Femur (tissue), 1 donor: ENCODE measurements at places on chromosomes 2 and 18.

DNA sequence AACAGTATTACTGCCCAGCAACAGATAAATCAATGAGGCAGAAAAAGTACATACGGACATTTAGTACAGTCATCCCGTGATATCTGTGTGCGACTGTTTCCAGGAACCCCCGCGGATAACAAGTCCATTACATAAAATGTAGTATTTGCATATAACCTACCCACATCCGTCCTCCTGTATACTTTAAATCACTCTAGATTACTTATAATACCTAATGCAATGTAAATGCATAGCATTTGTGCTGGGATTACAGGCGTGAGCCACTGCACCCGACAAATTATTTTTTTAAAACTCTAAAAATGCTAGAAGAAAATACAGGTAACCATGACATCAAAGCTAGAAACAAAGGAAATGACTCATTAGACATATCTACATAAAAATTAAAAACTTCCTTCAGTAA is 91.6 kb downstream of the FAM161A start:
- DNase-seq = no peak

DNA sequence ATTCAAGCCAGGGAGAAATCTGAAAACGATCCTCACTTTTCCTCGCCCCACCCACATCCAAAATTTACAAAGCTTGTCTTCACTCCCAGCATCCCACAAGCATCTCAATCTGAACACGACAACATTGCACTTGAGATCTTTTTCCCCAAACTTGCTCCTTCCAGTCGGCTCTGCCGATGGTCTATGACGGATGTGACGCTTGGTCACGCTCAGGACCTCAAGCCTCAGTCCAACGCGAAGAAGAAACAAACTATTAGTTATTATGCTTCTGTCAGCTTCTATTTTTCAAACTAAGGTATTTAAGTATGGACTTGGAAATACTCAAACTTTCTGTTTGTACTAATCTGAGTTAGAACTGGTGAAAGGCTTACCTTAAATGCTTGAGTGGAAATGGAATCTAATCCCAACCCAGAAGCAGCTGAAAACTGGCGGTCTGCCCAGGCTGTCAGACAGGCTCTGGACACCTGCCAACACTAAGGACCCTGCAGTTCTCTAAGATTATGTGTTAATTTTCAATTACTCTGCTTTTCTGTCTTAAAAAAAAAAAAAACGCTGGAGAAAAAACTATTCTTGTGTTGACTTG is 132.1 kb upstream of the DNMT3A start:
- DNase-seq = peak; percentile 52

GRCh38 chr2:85772019-85772745 is 18.4 kb downstream of the ATOH8 start:
- DNase-seq = peak; percentile 99

DNA sequence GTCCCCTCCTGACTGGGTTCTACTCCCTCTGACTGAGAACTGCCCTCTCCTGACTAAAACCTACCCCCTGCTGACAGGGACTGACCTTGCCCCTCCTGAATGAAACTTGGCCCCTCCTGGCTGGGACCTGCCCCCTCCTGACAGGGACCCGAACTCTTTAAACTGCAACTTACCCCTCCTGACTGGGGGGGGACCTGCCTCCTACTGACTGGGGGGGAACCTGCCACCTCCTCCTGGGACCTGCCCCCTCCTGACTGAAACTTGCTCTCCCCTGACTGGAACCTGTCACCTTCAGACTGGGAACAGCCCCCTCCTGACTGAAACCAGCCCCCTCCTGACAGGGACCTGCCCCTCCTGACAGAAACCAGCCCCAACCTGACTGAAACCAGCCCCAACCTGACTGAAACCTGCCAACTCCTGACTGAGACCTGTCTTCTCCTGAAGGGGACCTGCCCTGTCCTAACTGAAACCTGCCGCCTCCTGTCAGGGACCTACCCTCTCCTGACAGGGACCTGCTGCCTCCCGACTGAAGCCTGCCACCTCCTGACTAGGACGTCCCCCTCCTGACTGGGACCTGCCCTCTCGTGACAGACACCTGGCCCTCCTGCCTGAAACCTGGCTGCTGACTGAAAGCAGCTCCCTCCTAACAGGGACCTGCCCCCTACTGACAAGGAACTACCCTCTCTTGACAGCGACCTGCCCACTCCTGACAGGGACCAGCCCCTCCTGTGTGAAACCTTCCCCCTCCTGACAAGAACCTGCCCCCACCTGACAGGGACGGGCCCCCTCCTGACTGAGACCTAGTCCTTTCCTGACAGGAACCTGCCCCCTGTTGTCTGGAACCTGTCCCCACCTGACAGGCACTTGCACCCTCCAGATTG is 87.1 kb downstream of the PXDN start:
- peak; percentile 17 for DNase-seq

- no peak for DNase-seq
These were observed 69.9 kb downstream of the RHBDD1 start for GRCh38 chr2:226905718-226906117.

DNA sequence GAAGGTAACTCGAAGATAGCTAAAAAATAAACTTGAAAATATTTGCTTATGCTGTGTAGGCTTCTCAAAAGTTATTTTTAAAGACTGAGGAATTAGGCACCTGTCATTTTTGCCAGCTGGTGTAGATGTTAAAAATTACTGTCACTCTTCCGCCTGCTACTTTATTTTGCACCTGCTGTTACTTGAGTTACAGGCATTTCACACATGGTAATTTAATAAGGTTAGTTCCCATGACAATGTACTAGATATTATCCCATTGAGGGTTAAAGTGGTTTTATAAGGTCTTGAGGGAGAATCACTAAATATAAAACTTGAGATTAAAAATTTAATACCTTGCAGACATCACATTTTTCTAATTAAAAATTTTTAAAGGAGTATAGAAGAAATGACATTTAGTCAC is 26.6 kb downstream of the MYL1 start:
- no peak for DNase-seq

DNA sequence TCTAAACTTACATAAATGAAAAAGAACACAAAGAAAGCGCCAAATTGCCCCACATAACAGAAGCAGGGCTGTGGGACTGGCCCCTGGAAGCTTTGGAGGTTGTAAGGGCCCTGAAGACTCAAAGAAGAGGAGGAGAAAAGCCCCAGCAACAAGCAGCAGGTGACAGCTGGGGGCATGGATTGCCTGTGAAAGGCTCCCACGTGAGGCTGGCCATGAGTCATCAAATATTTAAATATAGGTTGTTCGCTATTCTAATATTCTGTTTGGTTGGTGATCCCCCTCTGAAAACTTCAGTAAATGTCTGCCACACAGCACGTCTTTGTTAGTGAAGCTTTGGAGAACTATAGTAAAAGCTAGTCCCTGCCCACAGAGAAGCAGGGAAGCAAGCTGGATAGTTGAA is 132.4 kb downstream of the MREG start:
- DNase-seq = no peak

GRCh38 chr2:211854832-211855231 is 683.8 kb downstream of the ERBB4 start:
- no peak for DNase-seq

DNA sequence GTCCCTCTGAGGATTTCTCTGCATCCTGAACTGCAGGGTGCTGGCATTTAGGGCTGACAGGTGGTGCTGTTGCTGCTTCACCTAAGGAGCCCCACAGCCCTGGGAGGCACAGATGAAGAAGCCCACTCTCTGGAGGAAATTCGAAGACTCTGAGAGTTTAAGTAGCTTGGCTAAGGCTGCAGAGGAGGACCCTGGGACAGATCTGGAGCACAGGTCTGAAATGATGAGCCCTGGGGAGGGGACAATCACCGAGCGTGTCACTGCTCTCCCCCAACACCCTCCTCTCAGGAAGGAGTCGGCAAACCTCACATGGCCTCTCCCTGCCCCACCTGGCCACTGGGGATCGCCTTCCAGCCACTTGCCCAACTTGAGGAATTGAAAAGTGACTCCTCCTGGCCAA is 18.6 kb downstream of the CYP27C1 start:
- DNase-seq = no peak

DNA sequence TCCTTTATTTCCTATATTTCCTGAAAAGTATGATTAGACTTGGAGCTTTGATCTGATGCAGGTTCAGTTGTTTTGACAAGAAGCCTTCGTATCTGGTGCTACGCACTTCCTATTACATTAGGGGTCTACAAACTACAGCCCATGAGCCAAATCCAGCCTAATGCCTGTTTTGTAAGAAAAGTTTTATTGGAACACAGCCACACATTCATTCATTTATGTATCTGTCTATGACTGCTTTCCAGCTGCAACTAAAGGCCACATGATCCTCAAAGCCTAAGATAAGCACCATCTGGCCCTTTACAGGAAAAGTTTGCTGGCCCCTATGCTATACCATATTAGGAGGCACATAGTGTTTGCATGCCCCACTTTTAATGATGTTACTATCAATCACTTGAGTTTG is 26.0 kb downstream of the EIF2AK3 start:
- no peak for DNase-seq

GRCh38 chr2:38174646-38175423 is 98.9 kb upstream of the CYP1B1 start:
- DNase-seq = no peak
